Jurkat, Clone E6-1 (cell line): ENCODE measurements at places on chromosomes 4 and X.

- peak; percentile 43 for DNase-seq
Observed at GRCh38 chrX:11381464-11381863, 88.3 kb downstream of the AMELX start.

DNA sequence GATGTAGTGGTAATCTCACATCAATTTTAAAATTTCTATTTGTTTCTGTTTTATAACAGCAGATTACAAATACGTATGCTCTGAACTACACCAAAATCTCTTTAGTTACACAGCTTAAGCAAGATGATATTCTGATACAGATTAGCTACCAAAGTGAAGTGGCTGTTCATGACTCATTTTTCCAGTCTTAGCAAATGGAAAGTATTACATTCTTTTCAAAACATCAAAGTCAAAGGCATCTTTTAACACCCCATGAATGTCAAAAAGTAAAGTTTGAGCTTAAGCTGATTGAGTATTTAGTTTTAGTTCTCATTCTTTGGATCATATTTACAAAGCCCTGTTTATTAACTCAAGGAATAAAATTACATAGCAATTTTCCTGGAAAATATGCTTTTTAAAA, 6.6 kb upstream of the HPGDS start:
- DNase-seq = no peak

GRCh38 chr4:15893962-15894361, 44.6 kb downstream of the FGFBP1 start:
- no peak for DNase-seq

GRCh38 chr4:2818351-2818939, 25.2 kb upstream of the ADD1 start:
- no peak for DNase-seq

DNA sequence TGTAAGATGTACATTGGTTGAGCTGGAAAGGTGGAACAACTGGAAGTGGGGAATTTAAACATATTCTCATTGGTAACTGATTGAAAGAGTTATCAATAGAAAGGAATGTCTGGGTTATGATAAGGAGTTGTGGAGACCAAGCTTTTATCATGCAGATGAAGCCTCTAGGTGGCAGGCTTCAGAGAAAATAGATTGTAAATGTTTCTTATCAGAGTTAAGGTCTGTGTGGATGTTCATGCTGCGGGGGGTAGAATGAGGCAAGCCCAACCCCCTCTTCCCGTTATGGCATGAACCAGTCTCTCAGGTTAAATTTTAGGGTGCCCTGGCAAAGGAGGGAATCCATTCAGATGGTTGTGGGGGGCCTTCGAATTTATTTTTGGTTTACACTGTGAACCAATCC, 16.0 kb downstream of the ARSD start:
- DNase-seq = no peak

GRCh38 chr4:7397206-7398103, 37.3 kb downstream of the PSAPL1 start:
- no peak for DNase-seq

DNA sequence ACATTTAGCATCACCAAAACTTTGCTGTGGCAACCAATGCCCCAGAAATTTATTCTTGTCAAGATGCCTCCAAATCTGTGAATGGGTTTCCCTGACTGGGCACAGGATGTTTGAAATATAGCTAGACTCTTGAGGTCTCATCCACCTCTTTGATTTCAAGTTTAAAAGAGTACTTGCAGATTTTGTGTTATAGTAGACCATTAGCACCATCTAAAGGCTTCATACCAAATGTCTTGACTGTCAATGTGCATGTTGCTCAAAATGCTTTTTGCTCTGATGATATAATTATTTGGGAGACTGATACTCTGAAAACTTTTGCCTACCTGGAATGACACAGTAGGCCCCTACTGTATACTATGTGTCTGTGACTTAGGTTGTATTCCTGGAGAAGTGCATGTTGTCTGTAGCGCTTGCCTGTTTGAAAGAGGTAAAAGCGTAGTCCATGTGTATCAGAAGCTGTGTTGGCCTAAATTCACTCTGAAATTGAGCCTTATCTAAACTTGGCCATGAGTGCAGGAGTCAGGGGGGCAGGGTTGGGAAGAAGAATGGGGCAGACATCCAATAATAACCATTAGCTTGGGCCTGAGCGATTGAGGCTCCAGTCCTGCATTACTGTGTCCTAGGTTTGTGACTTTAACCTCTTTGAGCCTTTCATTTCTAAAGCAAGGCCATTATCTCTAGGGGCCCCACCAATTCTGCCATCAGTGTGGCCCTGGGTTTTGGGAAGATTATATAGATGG, 33.8 kb downstream of the NDP start:
- DNase-seq = no peak

DNA sequence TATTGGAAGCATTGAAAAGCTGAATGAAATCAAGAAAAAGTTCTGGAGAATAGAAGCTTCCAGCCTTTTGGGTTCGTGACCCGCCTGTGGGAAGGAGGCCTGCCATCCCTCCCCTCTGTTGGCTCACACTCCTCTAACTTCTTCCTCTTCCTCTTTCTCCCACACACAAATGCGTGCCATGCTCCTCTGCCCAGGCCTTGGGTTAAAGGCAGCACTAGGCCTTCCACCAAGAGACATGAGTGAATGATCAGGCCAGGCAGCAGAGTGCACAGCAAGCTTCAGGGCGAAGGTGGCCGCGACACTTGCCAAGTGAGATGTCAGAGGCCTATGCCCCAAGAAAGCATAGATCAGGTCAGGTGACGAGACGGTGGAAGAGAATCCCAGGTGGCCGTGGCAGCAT, 38.4 kb downstream of the FAM193A start:
- DNase-seq = no peak

GRCh38 chrX:112874175-112874574, 33.5 kb upstream of the AMOT start:
- no peak for DNase-seq

GRCh38 chr4:94442251-94442650, 9.5 kb upstream of the PDLIM5 start:
- DNase-seq = no peak

GRCh38 chrX:120768681-120769080, 107.0 kb downstream of the CT47B1 start:
- no peak for DNase-seq

GRCh38 chr4:127080141-127080540, 552.6 kb upstream of the INTU start:
- no peak for DNase-seq

GRCh38 chr4:1871471-1872021, 353 bp downstream of the NSD2 start:
- DNase-seq = no peak

GRCh38 chrX:10310511-10310910, 153.7 kb downstream of the CLCN4 start:
- DNase-seq = no peak

DNA sequence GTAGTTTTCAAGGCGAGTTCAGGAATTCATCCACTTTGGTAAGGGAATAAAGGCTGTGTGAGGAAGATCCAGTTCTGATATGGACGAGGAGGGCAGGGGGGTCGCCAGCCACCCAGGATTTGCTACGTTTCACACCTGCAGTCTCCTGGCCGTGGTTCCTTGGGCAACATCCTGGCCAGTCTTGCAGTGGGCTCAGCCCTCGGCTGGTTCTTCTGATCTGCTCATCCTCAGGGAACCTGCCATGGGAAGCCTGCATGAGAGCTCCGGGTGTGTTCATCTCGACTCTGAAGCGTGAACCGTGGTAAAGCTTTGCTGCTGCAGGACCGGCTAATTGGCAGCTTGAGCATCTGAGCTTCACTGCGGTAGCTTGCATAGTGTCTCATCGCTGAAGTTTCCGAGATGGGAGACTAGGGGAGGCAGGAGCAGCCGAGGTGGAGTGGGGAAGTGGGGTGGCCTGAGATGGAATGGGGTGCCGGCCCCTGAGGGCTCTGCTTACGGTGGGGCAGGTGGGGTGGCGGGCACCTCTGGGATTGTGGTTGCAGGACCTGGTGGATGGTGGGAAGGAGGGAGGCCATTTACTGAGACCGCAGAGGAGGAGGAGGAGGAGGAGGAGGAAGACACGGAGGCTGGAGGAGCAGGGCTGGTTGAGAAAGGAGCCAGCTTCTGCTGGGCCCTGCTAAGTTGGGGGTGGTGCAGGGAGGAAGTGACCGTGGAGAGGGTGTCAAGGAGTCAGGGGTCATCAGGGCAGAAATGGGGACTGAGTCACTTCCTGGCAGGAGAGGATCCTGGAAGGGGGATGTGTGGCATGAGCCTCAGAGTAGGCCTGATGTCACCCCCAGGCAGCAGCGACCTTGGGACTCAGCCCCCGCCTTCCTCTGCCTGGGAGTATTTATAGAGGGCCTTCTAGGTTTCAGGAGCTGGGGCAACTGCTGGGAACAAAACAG, 213.1 kb upstream of the PSAPL1 start:
- DNase-seq = no peak

DNA sequence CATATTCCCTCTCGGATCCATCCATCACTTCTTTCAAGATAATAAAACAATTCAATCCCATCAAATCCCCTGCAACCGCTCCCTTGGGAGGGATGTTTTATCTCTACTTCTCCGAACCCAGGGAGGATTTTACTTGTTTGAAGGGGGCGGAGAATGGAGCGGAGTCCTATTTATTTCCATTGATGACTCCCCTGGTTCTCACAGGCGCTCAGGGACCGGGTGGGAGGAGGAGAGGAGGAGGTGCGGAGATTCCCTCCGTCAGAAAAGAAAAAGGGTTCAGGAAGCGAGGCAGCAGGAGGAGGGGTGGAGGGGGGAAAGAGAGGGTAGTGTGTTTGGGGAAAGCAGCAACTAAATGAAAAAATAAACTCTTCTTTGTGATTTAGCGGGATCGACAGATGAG, 2.1 kb downstream of the NDNF start:
- DNase-seq = no peak

- DNase-seq = no peak
Observed at GRCh38 chrX:38973322-38973721, 172.1 kb downstream of the MID1IP1 start.

DNA sequence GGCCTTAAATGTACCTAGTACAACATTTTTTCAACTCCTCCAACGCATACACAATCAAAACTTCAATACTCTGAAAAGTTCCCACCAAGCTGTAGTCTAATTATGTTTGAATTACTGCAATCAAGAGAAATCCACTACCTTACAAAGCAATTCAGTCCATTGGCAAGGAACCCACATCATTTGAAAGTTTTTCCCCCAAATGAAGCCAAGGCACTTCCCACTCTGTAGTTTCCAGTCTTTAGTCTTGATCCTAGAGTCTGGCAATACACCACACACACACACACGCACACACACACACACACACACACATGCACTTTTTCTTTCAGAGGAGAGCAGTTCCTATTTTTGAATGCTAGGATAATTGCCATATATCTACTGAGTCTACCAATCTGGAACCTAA, 79.6 kb downstream of the ANTXR2 start:
- no peak for DNase-seq

DNA sequence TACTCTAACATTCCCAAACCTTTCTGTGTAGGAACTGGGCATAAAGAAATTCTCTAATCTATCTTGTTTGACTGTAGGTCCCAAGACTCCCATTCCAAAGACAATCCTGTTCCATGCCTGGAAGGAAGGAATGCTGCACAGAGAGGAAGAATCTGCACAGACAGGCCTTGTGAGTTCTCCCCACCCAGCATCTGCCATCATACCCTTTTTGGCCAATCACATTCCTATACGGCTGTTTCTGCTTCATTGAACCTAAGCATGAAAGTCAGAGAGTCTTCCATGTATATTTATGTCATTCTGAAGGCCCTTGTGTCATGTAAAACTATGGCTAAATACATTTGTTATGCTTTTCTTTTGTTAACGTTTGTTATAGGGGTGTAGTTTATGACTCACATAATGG, 667.7 kb upstream of the IGFBP7 start:
- no peak for DNase-seq

GRCh38 chr4:169663831-169664230, 43.5 kb downstream of the CLCN3 start:
- no peak for DNase-seq

DNA sequence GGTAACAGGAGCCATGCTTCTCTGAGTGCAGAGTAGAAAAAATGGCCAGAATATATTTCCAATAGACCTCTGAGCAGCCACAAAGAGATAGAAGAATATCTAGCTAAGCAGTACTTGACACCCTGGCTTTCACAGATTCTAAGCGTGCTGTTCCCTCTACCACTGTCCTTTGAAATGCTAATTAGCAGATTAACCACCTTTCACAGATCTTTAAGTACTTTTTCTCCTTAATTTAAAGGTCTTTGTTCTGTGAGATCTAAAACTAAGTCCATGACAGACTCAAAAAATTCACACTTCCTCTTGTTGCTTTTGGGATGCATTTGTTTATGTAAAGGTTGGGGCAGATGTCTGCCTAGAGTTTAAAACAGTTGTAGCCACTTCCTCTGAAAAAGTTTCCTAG, 28.3 kb upstream of the MAGEC2 start:
- DNase-seq = peak; percentile 53

DNA sequence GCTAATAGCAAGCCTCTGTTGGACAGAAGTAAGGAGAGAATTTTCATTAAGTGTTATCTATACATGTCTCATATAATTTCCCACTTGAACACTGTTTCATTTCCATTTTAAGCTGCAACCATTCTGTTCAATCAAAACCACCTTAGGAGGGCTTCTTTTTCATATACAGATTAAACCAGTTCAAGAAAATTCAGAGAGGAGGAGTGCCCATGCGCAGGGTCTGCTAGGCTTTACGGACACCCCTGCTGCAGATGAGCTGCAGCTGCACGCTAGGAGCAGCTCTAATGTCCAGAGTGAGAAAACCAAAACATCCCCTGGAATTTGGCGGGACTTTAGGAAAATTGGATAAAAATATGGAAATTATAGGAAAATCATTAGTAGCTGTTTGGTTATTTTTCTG, 541.0 kb downstream of the SPRY1 start:
- DNase-seq = no peak

- no peak for DNase-seq
Observed at GRCh38 chr4:41590591-41590990, 52.6 kb downstream of the LIMCH1 start.

DNA sequence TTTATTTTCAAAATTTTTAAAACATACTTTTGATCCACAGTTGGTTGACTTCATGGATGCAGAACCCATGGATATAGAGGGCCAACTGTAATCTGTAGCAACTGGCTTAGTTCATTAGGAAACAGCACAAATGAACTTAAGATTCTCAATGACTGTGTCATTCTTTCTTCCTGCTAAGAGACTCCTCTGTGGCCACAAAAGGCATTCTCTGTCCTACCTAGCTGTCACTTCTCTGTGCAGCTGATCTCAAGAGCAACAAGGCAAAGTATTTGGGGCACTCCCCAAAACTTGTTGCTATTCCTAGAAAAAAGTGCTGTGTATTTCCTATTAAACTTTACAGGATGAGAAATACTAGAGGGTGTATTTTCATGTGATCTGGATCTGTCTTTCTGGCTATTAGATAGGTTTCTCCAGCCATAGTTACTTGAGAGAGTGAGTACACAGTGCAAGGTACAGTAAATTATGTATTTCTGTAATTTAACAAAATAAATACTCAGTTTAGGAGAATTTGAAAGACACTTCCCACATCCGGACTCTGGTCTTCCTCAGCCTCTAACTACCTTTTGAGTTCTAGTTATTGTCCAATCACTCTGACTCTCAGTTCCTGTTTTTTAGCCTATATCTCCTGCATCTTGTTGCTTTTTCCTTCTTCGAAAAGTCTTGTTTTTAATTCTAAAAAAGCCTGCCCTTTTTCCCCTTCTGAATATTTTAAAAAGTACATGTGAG, 21.8 kb downstream of the TLR2 start:
- DNase-seq = no peak

GRCh38 chr4:8073206-8073863, 85.3 kb downstream of the ABLIM2 start:
- DNase-seq = no peak
